ENCODE measurements at places on chromosomes 16 and 17.

DNA sequence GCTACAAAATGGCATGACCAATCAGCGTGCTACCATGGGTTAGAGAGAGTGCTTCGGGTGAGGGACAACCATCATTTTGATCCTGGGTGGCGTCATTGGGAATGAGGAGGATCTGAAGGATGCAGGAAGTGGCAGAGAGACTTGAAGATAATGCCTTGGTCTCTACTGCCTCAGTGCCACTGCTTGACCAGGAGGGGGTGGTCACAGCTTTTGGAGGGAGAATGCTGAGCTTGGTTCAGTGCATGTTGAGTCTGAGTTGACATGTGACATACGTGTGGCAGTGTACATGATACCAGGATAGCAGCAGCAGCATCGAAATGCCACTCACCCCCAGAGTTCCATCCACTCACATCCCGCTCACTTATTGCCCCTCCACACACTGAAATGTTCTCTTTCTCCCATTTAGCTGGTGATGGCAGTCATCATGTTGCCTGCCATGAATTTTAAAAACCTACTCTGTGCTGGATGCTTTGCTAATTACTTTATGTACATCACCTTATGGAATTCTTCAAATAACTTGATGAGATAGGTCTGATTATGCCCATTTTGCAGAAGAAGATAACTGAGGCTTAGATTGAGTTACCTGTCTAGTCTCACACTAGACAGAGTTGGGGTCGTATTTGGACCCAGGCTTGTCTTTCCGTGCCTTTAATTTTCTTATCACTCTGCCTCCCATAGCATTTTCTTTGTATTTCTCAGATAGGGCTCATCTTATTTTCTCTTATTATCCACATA, 36.7 kb downstream of the ARSG start:
- DNase-seq: no peak

GRCh38 chr16:11128211-11129141, 127.5 kb downstream of the SOCS1 start:
- DNase-seq: no peak

GRCh38 chr17:30524847-30525246, 47.6 kb downstream of the GOSR1 start:
- peak; percentile 29 for DNase-seq

DNA sequence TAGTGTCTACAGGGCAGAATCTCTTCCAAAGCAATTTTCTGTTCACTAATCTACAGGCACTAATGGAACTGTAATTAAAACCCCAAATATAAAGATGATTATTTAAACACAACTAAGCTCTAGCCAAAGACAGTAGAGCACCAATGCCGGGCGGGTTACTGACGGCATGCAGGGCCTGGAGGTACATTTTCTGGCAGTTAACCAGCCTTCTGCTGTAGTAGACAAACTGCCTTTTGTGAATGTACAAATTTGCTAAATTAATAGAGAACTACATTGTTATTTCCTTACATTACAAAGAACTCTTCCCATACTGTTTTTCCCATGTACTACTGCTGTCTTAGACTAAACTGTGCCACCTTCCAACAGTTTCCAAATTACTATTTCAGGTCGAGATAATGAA, 107.8 kb downstream of the TRIM37 start:
- DNase-seq: no peak

- DNase-seq: peak; percentile 32
These were observed at the start of gene PTGES3L for GRCh38 chr17:42979511-42980273. Gene PTGES3L (minus strand): TSS chr17:42980080. CDS start chr17:42980053, 27 bp downstream.

DNA sequence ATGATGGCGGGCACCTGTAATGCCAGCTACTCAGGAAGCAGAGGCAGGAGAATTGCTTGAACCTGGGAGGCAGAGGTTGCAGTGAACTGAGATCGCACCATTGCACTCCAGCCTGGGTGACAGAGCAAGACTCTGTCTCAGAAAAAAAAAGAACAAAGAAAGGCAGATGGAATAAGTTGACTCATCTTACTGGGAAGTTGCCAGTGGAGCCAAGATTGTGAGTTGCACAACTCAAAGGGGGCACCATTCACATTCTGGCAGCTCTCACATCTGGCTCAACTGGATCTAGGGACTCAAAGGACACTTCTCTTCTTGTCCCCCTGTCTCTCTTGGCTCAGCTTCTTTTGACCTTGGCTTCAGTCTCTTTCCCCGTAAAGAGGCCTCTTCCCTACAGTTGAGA, 53.7 kb upstream of the ETV4 start:
- DNase-seq: peak; percentile 51

DNA sequence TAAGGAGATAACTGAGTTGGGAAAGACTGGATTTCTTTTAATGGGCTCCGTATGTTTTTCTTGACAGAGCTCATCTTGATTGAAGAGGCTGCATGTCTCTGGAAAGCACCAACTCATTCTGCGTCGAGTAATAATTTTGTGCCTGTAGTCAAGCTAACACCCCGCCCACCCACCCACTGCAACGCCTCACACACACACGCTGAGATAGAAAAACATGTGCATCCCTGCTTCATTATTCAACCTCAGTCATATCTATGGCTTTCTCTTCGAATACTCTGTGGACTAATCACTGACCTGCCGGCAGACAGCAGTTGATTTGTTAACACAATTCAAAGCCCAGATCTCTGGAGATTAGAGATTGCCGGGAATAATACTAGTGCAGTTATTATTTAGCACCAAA, 220.2 kb upstream of the TOM1L1 start:
- no peak for DNase-seq

- peak; percentile 72 for DNase-seq
These were observed 25.5 kb downstream of the NSMCE1 start for GRCh38 chr16:27242868-27243590.

GRCh38 chr17:67602974-67603373, 114.8 kb upstream of the NOL11 start:
- peak; percentile 78 for DNase-seq

GRCh38 chr16:6447021-6447790, 885.4 kb upstream of the RBFOX1 start:
- no peak for DNase-seq

- no peak for DNase-seq
These were observed 23.7 kb upstream of the SLC35B1 start for GRCh38 chr17:49731435-49731831.

GRCh38 chr16:23711785-23712184, 1.2 kb downstream of the ERN2 start:
- no peak for DNase-seq

- DNase-seq: no peak
These were observed 102.2 kb downstream of the ABCA8 start for GRCh38 chr17:68853036-68853435.

DNA sequence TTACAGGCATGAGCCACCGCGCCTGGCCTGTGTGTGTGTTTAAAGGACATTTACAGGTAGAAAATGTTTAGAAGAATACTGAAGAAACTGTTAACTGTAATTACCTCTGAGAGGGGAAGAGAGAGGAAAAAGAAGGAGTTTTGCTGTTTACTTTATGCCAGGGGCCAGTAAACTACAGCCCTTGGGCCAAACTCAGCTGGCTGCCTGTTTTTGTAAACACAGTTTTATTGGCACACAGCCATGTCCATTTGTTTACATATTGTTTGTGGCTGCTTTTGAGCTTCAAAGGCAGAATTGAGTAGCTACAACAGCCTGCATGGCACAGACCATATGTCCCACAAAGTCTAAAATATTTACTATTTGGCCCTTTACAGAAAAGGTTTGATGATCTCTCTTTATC, 76.4 kb downstream of the GPR139 start:
- DNase-seq: no peak

- DNase-seq: no peak
These were observed 53.5 kb downstream of the TMC6 start for GRCh38 chr17:78075011-78075410.

- DNase-seq: no peak
These were observed 74.4 kb downstream of the SHISA9 start for GRCh38 chr16:12975766-12976165.

- DNase-seq: no peak
These were observed 993.4 kb upstream of the EEF2KMT start for GRCh38 chr16:6091021-6091420.

- DNase-seq: no peak
These were observed 6.5 kb downstream of the NEURL4 start for GRCh38 chr17:7322520-7323194.

DNA sequence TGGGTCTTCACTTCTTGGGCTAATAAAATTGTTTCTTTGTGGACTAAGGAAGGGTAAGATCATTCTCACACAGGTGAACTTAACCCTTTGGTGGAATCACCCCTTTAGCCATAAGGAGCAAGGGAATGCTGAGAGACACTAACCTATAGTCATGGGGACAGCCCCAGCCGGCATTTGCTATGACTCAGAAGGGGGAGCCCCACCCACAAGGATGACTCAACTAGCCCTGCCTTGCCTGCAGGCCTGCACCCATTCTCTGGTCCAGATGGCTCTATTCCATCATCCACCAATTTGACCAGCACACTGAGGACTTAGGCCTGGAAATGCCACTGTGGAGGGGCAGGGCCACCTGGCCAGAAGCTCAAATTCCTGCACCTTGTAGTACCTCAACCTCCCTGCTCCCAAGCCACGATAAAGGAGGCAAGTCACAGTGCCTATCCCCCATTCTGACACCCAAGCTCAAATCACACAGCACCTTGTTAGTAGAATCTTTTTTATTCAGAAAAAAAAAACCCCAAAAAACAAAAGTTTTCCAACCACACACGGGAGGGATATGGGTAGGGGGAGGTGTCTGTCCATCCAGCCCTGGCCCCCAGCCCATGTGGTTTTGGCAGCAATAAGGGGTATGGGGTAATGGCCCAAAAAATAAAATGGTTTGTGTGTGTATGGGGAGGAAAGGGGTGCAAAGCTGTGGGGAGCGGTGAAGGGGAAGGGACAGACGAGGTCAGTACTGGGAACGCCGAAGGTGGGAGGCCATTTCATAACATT, 3.0 kb downstream of the PFN1 start:
- DNase-seq: peak; percentile 90

- DNase-seq: no peak
These were observed 14.0 kb downstream of the ADGRG1 start for GRCh38 chr16:57642160-57643135.

- DNase-seq: peak; percentile 33
These were observed 16.4 kb upstream of the TMED6 start for GRCh38 chr16:69367980-69368379.
